ENCODE measurements at places on chromosomes 1 and 21.

- peak; percentile 49 for DNase-seq
Observed at GRCh38 chr1:1677718-1678580, 14.6 kb downstream of the SLC35E2B start.

DNA sequence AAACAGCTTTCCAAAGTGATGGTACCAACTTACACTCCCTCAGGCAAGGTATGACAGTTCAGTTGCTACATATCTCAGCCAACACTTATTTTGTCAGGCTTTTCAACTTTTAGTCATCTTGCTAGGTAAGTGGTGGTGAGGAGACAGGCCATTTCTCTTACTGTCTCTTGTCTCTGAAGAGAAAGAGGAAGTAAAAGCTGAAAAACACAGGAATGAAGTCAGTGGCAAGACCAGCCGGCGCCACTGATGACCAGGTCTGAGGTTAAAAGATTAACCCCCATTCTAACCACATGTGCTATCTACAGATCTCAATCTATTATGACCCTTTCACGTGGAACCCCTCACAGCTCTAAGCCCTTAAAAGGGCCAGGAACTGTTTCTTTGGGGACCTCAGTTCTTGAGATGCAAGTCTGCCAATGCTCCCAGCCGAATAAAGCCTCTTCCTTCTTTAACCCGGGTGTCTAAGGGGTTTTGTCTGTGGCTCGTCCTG is 4.2 kb downstream of the ADCY10 start:
- no peak for DNase-seq

DNA sequence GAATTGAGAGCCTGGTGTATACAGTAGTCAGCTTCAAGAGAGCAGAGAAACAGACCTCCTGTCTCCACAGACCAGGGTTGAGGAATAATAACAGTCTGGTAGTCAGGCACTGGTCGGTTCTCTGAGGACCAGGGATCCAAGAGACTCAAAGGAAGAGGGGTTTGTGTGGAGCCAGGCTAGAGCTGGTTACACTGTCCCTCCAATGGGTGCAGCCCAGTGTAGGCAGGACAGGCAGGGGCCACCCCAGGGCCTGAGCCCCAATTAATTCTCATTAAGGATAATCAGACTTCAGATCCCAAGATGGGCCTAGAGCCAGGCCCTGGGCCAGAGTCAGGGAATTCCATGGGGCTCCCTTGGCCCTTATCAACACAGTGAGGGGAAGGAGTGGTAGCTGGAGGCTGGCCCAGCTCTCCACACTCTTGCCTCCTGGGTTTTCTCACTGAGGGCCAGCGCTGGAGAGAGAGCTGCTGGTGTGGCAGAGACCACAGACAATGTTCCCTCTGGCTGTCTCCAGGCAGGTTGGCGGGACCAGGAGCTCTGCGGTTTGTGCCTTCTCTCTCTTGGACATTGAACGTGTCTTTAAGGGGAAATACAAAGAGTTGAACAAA is 9.1 kb downstream of the SEMA4A start:
- DNase-seq, result no peak

DNA sequence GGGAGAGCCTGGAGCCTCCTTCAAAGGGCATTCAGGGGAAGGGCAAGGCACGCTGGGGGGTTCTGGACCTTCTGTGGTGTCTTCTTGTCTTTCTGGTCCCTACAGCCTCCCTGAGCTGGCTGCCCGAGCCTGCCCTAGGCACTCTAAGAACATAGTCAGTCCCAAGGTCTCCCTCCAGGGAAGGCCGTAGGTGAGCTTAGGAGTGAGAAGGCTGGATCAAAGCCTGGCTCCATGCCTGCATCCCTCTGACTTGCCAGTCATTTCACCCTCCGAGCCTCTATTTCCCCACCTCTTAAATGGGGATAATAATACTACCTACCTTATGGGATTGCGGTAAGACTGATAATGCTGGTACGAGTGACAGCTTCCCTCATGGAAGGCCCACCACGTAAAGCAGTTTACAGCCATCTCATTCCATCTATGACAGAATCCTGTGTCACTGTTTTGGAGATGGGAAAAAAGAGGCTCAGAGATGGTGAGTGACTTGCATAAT is 20.8 kb downstream of the PTPRF start:
- DNase-seq, result no peak

- no peak for DNase-seq
Observed at GRCh38 chr1:160748878-160749269, 9.8 kb downstream of the SLAMF7 start.

GRCh38 chr1:227886993-227887696 is 60.6 kb downstream of the WNT9A start:
- no peak for DNase-seq

GRCh38 chr1:244678697-244679096 is 25.8 kb downstream of the DESI2 start:
- DNase-seq, result no peak

- DNase-seq, result no peak
Observed at GRCh38 chr1:228378873-228379460, 27.7 kb downstream of the TRIM11 start.

GRCh38 chr1:208158640-208159554 is 85.3 kb downstream of the PLXNA2 start:
- no peak for DNase-seq

DNA sequence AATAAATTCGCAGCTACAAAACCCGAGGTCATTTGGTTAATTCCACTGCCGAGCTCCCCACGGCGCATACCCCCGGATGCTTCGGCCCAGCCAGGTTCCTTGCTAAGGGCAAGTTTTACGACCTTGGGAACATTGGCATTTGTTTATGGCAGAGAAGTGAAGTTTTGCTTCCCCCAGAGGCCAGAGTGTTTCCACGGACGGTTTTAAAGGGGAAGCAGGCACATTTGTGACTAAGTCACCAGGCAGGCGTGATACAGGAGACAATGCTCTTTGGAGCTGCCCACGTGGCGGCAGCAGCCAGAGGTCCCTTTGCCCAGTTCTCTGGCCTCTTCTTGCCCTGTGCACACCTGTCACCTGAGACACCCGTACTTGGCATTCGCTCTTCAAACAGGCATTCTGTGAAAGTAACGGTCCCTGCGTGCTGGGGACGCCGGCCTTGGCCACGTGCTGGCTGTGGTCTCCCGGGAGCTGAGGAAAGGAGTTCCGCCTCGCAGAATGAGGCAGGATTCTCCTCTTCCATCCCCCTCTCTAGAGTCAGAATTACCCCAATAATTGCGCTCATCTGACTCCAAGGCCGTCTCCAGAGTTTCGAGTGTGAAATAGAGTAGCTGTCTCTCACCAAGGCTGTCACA is 138.3 kb downstream of the PRDM16 start:
- no peak for DNase-seq

GRCh38 chr21:34582506-34583150 is 32.3 kb downstream of the RCAN1 start:
- DNase-seq, result no peak
